ENCODE measurements at places on chromosomes 1 and 21. TPM values are rescaled to one million over a fixed set of nuclear protein-coding genes. Genes with fewer than 3 reads are reported as not detected.

Gene NFYC
- total RNA-seq = 53.9 TPM

Gene GBP2
- total RNA-seq = 0.71 TPM

Gene WNT3A
- not detected for total RNA-seq

Gene HSD3B1
- total RNA-seq = not detected

Gene IL20
- total RNA-seq = not detected

Gene CNTN2
- total RNA-seq = not detected

Gene HOOK1
- 0.11 TPM for total RNA-seq

Gene KLF17
- not detected for total RNA-seq

Gene CHIA
- not detected for total RNA-seq

Gene DTL
- 74.4 TPM for total RNA-seq

Gene SIM2
- 0.11 TPM for total RNA-seq

Gene CSF3R
- 0.71 TPM for total RNA-seq

Gene ZBED6
- 16.6 TPM for total RNA-seq

Gene OR2L5
- not detected for total RNA-seq

Gene GNAT2
- 0.16 TPM for total RNA-seq
